ENCODE measurements at places on chromosomes 5 and 9.

DNA sequence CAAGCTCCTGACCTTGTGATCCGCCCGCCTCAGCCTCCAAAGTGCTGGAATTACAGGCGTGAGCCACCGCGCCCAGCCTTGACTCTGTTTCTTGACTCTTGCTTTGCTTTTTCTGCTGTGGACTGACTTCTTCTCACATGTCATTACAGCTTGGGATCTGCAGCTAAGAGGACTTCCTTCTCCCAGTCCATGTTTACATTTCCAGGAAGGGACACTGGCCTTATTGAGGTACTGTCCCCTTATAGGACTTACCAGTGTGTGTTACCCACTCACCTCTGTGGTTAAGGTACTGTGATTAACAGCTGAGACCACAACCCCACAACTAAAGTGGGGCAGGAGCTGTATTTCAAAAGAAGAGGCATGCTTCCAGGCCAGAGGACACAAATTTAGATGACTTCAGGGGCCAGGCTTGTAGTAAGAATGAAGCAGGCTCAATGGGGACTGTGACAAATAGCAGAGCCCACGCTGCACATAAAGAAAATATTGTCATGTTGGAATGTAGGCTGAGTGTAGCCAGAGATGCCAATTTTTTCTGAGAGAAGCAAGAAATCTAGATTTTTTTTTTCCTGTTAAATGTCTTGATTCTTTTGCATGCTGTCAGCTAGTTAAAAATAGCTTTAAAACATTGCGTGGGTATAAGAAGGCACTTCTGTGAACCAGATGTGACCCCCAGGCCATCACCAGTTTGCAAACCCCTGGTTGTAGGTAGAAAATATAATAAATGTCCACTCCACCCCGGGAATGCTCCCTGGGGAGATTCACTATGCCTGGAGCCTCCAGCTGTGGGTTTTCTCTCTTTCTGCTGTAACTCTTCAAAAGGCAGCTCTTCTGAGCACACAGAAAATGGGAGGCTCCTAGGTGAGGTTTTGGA is 75.0 kb downstream of the PTPDC1 start:
- no peak for DNase-seq

GRCh38 chr5:116583862-116584222 is 9.2 kb upstream of the SEMA6A start:
- no peak for DNase-seq

DNA sequence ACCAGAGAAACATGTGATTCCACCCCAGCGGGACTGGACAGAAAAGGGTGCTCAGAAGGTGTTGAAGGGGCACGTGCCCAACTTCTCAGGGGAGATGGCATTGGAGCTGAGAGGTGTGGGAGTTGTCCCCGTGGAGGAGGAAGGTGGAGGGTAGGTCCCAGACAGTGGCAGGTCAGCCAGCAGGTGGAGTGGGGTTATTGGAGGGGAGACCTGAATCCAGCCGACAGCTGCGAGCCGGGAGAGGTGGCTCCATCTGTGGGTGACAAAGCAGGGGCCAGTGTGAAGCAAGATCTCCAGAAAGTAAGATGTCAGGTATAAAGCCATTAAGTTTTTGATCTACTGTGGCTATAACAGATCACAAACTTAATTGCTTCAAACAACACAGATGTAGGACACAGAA is 75.1 kb downstream of the HRH2 start:
- no peak for DNase-seq

- no peak for DNase-seq
Measured at GRCh38 chr9:135516132-135516860, 4.9 kb upstream of the LCN1 start.

DNA sequence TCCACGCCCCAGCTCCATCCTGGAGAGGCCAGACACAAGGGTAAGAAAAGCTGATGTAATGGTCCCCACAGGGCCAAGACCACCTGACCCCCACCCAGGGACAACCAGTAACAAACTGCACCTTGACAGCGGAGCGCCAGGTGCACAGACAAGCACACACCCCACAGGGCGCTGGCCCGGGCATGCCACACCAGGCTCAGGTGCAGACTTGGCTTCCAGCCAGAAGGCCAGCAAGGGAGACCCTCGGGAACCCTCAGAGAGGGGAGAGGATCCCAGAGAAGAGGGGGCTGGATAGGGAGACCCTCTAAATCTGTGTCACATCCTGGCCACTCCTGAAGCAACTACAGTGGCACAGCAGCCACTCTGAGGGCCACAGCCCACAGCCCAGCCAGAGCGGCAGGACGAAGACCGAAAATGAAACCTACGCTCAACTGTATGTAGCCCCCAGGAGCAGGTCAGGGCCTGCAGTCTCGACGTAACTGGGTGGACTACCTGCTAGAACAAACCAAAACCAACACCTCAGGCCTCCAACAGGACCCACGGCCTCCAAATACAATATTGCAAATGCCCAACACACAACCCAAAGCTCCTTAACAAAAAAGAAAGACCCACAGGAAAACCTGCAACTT is 18.5 kb downstream of the CAMSAP1 start:
- no peak for DNase-seq

DNA sequence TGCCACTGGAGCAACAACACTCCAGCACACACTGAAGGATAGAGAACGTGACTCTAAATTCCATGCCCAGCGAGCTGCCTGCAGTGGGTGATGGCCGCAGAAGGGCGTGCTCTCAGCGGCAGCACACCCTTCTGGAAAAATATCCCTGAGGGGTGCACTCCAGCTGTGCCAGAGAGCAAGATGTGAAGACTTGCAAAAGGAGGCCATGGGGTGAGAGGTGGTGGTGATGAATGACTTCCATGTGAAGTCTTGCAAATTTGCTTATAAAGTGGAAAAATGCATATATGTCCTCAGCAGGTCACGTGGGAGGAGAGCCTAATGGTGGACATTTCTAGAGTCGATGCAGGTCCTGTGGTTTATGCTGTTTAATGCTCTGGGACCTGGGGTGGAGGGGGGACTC is 39.8 kb upstream of the COL5A1 start:
- no peak for DNase-seq

GRCh38 chr5:24177821-24178220 is 467.0 kb downstream of the CDH10 start:
- DNase-seq, result no peak

DNA sequence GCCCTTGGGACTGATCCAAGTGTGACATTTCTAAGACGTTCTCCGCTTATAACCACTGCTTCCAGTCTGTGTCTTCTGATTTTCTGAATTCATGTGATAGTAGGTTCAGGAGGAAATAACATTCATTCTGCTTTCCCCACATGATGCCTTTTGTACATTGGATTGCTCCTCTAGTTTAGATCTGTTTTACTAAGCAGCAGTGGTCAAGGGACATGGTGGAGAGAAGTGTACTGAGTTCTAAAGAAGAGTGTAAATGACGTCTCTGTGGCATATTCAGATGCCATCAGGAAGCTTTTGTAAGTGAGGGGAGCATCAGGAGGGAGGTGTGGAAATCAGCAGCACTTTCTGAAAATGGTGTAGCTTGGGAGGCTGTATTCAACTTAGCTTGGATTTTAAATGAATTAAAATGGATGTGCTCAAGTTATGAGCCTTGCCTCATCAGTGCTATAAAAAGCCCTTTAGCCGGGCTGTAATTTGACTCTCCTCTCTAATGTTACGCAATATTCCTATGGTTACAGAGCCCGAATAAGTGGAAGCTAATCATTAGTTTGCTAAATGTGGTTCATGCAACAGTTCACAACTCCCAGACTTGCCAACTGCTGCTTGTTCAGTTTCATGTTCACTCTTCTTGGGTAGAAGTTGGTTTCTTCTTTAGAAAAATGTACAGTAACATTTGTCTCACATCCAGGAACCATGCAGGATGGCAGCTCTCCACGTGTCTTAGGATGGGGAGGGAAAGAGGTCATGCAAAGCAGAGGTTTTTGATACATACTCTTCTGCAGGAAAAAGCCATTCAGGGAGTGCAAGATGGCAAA is 281.3 kb downstream of the ARHGAP26 start:
- peak; percentile 44 for DNase-seq

DNA sequence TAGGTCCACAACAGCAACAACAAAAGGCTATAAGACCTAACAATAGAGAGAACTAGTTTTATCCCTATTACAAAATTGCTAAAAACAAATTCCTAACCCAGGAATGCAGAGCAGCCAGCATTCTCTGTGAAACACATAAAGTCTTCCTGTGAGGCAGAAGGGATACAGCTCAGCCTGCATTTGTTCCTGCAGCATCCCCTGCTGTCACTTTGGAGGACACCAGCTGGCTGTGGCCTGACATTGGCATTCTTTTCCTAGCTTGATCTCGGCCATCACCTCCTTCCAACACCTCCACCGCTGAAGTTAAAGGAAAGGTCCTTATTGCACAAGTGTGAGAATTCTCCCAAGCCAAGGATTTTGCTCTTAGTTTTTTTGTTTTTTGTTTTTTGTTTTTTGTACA is 186.1 kb downstream of the SNCAIP start:
- DNase-seq, result peak; percentile 33

DNA sequence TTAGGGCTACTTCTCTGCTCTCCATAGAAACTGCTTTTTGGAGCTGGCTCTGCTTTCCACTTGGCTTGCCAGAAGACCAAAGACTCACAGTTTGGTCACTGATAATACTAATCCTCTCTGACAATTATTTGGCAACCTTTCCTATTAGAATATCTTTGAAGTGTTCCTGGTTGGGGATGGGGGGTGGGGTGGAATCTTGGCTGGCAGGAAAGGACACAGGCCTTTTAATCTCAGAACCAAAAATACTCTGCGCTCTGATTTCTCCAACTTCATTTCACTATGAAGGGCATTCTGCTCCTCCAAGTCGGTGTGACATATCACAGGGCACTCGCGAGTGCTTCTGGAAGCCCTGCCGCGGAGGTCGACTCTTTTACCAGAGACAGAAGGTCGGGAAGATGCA is 1329.0 kb upstream of the WWC1 start:
- DNase-seq, result no peak
